H54 (cell line): ENCODE measurements at places on chromosomes 4 and X.

DNA sequence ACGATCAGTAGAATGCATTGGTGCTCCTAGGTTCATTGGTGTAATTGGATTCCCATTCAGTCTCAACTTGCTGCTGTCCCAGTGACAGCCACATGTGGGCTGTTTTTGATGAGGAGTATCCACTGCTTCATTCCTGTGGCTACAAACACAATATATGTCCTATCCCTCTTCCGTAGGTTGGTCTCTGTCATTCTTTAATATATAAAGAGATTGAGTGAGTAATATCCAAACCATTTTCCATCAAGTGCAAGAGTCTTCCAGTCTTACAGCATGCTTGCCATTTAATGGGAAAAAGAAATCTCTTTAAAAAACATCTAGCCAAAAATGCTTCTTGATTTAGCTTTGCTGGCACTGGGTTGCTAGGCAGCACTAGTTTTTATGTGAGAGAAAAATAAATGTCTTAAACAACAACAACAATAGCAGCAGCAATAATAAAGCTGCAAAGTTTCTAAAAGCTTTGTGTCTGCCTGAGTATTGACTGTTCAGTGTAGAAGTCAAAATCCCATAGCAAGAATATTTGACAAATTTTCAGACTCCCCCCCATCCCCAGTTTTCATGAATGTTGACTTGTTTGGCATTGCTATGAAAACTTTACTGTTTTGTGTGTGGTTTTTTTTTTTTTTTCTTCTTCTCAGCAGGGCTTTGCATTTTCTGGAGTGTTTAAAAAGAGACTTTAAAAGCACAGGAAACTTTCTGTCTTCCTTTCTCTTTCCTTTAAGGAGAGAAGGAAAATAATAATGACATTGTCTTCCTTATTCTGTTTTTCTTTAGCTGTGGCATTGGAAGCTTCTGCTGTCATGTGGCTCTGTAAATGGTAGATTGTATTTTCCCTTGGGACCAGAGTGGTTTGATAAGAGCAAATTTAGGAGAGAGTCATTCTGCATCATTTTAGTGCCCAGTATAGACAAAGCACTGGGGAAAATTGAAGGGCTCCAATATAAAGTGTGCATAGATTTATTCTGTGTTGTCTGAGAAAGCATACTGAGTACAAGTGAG is 244.3 kb downstream of the ARHGAP10 start:
- no peak for DNase-seq

DNA sequence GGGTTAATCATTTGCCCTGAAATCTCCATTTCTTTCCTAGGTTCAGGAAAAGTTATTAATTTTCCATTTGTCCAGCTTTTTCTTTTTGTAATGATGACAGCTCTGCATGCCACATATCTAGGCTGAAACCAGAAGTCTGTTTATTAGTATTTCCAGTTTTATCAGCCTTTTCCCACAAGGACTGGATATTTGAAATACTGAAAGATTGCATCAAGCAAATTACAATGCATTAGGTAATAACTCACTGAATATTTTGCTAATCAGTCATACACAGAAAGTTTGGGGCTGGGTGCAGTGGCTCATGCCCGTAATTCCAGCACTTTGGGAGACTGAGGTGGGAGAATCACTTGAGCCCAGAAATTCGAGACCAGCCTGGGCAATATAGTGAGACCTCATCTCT is 21.5 kb downstream of the SLC9A7 start:
- DNase-seq: no peak

DNA sequence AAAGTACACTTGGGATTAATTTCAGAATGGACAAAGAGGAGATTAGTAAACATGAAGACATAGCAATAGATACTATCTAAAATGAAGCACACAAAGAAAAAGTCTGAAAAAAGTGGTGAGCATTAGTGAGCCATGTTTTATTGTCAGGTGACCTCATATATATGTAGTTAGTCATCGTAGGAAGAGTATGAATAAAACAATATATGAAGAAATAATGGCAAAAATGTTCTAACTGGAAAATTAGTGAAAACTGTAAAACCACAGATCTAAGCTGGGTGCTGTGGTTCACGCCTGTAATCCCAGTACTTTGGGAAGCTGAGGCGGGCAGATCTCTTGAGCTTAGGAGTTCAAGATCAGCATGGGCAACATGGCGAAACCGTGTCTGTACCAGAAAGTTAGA is 67.9 kb downstream of the RBPJ start:
- no peak for DNase-seq

DNA sequence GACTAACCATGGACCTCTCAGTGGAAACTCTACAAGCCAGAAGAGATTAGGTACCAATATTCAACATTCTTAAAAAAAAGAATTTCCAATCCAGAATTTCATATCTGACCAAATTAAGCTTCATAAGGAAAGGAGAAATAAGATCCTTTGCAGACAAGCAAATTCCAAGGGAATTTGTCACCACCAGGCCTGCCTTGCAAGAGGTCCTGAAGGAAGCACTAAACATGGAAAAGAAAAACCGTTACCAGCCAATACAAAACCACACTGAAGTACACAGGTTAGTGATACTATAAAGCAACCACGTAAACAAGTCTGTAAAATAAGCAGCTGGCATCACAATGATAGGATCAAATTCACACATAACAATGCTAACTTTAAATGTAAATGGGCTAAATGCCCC is 156.6 kb downstream of the FAM13A start:
- no peak for DNase-seq

- DNase-seq: no peak
Measured at GRCh38 chr4:74674750-74675149, 119.6 kb downstream of the BTC start.

- peak; percentile 49 for DNase-seq
Measured at GRCh38 chr4:153497091-153497531, 31.0 kb downstream of the TMEM131L start.

- DNase-seq: no peak
Measured at GRCh38 chrX:108511721-108512120, 72.1 kb downstream of the COL4A5 start.

DNA sequence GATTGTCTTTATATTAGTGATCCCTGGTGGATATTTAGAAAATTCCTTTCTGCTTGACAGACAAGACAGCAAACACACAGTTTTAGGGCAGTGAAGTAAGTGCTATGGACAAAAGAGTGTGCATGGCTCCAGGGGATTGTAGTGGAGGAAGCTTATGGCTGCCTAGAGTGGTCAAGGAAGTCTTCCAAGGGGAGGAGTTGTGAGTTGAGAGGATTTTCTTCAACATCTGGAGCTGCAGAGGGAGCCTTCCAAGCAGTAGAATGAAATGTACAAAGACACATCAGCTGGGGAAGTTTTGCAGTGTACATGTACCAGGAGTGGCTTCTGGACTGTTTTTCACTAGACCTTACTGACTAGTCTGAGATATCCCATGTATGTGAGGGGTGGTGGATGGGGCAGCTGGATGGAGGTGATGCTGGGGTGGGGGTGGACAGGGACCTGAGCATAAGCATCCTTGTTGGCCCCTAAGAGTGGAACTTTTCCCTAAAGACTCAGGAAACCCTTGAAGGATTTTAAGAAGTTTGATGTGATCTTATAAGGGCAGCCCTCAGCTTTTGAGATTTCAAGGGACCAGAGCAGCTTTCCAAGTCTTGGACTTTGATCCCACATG is 160.5 kb upstream of the TAPT1 start:
- DNase-seq: no peak

DNA sequence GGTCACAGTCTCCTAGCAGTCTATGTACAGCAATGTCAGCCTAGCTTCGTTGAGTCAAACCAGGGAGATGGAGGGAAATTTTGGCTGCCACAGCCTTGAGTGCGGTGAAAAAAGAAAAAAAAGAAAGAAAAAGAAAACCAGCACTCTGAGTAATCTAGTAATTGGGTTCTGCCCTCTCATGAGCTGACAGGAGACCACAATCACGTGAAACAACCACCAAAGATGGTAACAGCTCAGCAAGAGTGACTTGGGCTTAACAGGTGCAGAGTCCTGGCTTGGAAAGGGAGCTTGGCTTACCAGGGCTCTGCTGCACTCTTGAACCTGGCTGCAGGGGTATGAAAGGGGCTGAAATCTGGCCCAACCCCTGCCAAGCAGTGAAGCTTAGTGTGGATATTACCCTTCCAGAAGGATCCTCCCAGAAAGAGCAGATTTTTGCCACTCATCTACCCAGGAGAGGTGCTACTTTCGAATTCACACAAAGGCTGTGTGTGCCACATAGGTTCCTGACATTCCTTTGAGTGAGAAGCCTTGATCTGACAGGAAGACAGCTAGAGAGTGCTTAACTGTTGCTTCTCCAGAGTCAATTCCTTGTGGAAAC is 350.3 kb downstream of the PTTG2 start:
- no peak for DNase-seq

DNA sequence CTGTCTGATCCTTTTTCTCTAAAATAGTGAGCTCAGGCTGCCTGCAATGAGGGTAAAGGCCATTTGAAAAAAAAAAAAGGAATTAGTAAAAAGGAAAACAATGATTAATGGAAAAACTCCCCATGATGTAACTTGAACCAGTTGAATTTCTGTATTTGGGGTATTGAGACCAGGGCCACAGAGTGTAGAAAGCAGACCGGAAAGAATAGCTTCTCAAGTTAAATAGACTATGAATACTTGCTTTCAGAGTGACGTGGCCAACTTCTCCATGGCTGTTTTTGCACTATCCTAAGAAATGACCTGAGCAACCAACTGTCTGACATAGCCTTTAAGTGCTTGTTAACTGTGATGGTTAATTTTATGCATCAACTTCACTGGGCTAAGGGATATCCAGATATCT is 222.1 kb upstream of the INTU start:
- DNase-seq: no peak

DNA sequence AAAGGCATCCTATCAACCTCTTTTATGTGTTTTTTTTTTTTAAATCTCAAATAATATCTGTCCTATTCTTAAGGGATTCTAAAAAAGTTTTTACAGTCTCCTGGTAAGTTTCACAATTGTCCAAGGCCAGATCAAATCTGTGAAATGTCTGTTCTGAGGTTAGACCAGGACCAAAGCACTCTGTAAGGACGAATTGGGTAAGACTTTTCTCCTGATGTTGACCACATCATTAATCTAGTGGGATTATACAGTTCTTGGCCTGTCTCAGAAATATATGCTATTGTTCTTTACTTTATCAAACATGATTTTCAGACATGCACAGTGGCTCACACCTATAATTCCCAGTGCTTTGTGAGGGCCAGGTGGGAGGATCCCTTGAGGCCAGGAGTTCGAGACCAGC is 45.8 kb upstream of the TMEM131L start:
- DNase-seq: no peak

DNA sequence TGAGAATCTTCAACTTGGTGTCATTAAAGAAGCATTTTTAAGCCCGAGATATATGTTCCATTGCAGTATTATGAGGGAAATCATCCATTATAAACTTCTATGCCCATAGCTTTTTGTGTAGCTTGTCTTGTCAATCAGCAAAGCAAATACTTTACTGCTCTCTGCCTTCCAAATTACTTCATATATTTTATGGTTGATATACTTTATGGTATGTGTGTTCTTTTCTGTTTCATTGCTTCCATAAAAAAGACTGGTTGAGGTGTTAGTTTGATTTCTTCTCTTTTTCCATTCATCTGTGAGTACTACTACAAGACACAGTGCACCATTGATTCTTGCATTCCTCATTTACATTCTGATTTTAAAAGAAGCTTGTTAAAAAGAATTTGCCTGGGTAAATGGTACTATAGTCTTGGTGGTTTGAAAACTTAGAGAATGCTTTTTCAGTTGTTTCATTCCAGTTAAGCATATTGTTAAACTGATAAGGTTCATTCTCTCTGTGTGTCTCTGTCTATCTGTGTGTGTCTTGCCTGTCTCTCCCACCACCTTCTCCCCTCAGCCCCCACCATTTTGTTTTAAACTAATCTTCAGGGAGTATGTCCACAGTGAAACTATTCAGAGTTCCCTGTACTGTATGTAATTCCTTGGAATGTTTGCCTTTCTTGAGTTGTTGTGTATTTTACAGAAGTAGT is 27.1 kb downstream of the STAG2 start:
- no peak for DNase-seq

- DNase-seq: no peak
Measured at GRCh38 chrX:28649541-28649940, 62.3 kb downstream of the IL1RAPL1 start.

- DNase-seq: no peak
Measured at GRCh38 chr4:92266521-92266920, 37.2 kb upstream of the GRID2 start.
